ENCODE measurements at places on chromosomes 1 and 21.

GRCh38 chr1:8516793-8517556 lies 199.1 kb downstream of the SLC45A1 start:
- no peak for DNase-seq

GRCh38 chr1:235087906-235088305 lies 40.7 kb downstream of the TOMM20 start:
- DNase-seq, result no peak

DNA sequence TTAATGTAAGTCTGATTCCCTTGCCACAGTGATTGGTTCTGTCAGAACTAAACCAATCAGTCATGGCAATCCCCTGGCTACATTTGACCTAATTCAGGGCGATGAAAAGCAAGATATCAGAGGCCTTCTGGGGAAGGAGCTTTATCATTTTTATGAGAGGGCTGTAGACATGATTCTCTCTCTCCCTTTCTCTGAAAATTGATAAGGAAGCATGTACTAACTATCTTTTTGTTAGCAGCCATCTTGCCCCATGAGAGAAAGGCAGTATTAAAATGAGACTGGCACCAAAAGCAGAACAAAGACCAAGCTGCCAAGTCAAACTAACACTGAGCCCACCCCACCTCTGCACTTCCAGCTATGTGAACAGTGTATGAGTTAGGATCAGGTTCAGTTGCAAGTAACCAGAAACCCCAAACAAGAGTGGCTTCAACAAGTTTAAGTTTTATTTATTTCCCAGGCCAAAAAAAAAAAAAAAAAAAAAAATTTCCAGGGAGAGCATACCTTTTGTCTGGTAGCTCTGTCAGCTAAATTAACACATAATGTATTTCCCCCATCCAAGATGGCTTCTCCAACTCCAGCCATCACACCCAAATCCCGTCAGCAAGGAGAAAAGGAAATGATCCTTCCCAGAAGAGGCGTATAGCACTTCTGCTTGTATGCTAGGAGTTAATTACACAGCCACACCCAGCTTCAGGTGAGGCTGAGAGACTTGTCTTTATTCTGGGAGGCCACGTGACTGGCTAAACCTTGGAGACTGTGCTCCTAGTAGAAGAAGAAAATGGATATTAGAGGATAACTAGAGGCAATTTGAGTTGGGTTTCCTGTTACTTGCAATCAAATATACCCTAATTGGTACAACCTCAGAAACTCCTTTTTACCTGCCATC lies 105.8 kb upstream of the RALGPS2 start:
- no peak for DNase-seq

DNA sequence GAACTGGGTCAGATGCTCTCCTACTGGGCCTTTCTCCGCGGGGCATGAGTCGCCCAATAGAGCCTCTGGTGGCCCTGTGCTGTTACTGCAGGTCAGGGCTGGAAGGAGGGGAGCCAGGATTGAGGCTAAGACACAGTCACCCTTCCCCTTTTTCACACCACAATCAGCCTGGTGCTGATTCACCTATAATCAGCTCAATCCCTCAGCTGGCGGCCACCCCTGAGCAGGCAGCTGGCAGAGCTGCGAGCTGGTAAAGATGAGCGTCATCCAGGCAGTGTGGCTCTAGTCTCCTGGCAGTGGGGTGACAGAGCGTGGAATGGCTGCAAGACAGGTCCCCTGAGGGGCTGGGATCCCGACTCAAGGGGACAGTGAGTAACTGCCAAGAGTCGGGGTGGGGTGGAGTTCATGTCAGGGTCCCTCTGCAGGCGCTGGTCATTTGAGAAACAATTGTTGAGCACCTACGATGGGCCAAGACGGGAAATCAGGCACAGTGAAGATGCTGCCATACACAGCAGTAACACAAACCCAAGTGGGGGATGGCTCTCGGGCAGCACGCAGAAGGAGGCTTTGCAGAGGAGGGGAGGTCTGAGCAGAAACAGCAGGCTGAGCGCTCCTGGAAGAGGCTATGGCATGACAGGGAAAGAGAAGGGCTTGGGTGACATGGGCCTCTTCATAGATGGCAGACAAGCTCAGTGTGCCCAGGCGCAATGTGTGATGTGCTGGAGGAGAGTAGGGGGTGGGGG lies 21.8 kb downstream of the ATF3 start:
- DNase-seq, result no peak

DNA sequence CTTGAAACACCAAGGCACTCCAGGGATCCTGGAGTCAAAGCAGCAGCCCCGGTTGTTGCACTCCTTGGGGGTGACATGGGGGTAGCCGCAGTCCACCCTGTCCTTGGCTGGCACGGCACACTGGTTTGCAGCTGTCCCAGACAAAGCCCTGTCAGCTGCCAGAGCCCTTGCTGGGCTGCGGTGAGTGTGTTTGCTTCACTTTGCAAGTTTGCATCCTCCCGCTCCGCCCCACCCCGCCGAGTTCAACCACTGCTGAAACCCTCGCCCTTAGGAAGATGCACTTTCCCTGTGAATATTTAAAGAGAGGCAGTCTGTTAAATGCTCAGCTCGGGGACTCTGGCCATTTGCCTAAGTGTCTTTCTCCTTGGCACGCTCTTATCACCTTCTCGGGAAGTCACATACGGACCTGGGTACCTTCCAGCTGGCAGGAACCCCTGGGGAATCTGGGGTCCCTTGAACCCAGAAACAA lies 1.7 kb downstream of the TFF3 start:
- DNase-seq, result no peak

- no peak for DNase-seq
These were observed 91.8 kb downstream of the TRIM11 start for GRCh38 chr1:228314658-228315483.

GRCh38 chr1:112904071-112904830 lies 51.7 kb downstream of the SLC16A1 start:
- DNase-seq, result peak; percentile 47

DNA sequence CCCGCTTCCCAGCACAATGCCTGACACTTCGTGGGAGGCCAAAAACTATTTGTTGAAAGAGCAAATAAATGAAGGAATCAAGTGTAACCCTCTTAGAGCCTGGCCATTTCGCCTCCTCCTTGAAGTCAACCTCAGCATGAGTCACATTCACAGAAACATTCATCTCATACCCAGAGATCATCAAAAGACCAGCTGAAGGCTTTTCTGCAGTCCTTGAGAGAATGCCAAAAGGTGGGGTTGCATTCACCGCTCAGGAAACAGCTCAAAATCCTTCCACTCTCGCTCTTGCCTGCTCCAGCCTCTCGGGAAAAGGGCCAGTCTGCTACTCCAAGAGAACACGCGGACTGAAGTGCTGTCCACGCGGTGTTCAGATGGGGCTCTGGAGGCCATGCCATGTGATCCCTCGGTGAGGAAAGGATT lies 90.0 kb downstream of the VWA5B1 start:
- peak; percentile 85 for DNase-seq

DNA sequence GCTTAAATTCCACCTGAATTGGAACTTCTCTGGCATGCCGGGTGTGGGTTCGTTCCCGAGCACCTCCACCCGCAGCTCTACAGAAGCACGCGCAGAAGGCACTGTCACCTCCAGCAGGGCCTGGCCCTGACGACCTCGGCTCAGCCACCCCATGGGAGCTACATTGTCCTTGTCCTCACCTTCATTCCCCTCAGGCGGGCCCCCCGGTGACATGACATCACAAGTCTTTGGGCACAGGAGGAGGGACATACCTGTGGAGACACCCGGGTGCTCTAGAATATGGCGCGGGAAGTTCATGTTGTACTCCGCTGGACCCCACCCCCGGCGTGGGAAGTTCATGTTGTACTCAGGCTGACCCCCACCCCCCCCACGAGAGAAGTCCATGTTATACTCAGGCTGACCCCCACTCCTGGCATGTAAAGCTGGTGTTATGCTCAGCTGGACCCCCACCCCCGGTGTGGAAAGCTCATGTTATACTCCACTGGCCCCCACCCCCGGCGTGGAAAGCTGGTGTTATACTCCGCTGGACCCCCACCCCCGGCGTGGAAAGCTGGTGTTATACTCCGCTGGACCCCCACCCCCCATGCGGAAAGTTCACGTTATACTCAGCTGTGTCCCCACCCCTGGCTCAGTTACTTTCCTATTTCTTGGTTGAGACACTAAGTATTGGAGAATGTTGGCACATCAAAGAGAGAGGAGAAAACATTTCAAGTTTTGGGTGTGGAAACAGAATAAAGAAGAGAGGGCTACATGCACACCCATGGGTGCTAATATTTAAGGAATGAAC lies 37.6 kb downstream of the UMODL1 start:
- DNase-seq, result no peak

DNA sequence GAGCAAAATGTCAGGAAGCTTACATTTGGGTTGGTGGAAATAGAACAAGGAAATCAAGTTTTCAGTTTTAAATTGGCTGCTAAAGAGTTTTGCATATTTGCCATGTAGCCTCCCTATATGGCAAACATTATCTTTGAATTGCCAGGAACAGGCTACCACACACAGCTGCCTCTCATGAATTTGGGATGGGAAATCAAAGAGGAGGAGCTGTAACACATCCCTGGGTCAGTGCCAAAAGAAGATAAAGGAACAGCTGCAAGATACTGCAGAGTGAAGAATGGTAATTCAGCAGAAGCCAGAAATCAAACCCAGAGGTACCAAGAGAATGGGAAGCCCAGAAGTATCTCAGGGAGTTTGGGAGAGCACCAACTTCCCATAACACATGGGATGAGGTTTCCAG lies 18.6 kb upstream of the RASAL2 start:
- no peak for DNase-seq

DNA sequence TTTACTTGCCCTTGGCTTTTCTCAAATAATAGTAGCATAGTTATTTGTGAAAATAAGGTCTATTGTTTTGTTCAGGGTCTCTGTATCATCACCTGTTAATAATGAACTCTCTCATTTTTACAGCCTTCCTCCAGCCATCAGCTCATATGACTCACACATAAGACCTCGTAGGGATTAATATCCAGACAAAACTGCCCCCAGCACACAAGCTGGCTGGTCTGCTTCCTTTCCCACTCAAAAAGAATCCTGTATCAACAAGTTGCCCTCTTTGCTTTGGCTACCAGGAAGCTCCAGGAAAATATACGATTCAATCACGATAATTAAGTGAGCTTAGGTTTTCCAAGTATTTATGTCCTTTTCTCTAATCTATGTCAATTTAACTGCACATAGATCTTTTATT lies 119.2 kb downstream of the DMRTB1 start:
- no peak for DNase-seq

- no peak for DNase-seq
These were observed 22.7 kb downstream of the SKI start for GRCh38 chr1:2250721-2251281.

GRCh38 chr1:78095593-78095992 lies 49.8 kb downstream of the GIPC2 start:
- DNase-seq, result peak; percentile 48

- no peak for DNase-seq
These were observed 258.3 kb downstream of the MATN1 start for GRCh38 chr1:30465096-30465495.

DNA sequence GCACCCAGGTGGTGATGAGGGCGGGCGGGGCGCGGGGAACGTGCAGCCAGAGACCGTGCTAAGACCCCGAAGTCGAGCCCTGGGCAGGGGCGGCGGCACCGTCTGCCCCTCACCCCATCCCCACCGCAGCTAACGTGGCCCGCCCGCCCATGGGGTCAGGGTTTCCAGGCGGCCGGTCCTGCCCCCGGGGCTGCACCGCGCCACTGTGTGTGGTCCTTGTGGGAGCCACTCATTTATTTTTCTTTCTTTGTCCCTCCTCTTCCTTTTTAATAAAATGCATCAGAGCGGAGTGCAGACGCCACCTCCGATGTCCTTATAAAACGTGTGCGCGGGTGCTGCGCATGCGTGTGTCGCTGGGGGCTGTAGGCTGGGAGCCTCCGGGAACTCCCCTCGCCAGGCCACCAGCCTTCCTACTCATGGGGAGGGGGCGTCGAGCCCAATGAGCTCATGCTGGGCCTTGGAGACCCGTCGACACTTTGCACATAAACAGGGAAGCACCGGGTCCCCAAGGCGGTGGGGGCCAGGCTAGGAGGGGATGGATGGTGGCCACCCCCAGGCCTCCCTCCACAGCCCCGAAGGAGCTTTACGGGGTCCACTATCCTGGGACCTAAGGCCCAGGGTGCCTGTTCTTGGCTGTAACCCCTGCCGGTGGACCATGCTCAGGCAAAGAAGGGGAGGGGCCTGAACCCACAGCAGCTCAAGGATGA lies 59.9 kb downstream of the WNT9A start:
- DNase-seq, result no peak

GRCh38 chr1:113199760-113200455 lies 126.9 kb downstream of the LRIG2 start:
- DNase-seq, result no peak

DNA sequence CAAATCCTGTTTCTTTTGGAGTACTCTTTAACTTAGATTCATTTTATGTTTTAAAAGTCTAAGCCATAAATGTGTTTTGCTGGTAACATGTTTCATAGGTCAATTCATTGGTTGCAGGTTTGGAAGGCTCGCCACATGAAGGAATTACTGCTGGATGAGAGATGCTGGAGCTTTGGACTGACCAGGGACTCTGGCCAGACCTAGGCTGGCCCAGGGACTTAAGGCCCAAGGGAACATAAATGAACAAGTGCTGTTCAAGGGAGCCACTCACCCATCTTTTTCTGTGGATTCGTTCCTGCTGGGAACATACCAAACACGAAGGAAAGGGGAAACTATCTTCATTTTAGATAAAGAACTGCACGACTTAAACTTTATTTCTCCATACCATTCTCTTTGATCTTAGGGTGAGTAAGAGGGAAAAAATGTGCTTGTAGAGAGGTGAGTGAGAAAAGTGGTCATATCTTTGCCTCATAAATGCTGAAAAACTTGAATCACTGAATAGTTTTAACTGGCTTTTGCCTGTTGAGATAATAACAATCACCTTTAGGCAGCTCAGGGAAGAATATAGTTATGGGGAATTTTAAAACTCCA lies 15.3 kb upstream of the SHCBP1L start:
- no peak for DNase-seq

Data from GM04504 (cell line).